ENCODE measurements at places on chromosomes 7 and 10. TPM values are rescaled to one million over a fixed set of nuclear protein-coding genes. Genes with fewer than 3 reads are reported as not detected.

MYL10 gene
- total RNA-seq: not detected

LIPF gene
- total RNA-seq: not detected

HYAL4 gene
- total RNA-seq: not detected

PODXL gene
- total RNA-seq: 2.6 TPM

OGDHL gene
- total RNA-seq: 98.5 TPM

PLXDC2 gene
- total RNA-seq: 4.8 TPM

ATRNL1 gene
- 2.2 TPM for total RNA-seq

R3HCC1L gene
- 5.7 TPM for total RNA-seq

SPDYE5 gene
- total RNA-seq: not detected

DNA sequence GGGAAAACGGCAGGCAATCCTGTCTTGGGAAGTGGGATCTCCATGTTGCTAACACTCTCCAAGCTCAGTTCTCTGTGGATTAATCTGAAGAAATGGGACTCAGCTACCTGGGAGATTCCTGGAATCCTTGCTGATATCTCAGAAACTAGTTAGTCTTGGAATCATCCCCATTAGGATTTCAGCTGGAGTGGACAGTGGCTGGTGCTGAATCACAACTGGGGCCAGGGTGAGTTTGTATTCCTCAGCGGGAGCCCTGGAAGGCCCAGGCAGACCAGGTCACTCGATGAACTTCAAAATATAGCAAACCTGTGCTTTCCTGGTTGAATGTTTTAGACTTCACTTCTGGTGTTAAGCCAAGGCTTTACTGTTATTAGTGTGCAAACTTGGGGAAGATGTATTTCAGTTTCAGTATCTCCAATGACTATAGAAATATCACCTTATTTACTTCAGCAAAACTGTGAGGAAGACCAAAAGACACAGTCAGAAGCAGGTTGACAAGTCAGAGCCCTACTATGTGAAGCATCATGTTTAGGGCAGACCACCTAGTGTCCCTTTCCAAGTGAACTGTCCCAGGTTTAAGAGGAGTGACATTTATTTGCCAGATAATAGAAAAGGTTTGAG, 126.1 kb downstream of the AOAH start:
- no peak for DNase-seq

- DNase-seq: no peak
Measured at GRCh38 chr10:86399514-86399878, 32.9 kb upstream of the GRID1 start.

DNA sequence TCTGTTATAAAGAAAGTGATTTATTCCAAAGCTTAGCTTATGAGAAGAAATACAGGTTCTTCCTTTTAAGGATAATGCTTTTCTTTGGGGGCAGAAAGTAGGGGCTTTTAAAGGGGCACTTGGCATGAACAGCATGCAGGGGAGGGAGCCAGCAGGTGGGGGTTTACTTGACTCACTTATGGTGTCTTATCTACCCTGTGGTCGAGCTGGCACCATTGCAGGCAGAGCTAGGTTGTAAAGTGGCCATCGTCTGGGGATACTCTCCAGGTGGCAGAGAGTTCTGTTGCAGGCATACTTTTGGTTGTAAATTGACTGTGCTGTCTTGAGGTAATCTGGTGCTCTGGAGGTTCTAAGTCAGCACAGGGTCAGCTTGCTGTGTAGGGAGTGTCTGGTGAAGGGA, 26.3 kb upstream of the IFRD1 start:
- no peak for DNase-seq

- no peak for DNase-seq
Measured at GRCh38 chr10:113954409-113954808, 89.3 kb upstream of the ADRB1 start.

DNA sequence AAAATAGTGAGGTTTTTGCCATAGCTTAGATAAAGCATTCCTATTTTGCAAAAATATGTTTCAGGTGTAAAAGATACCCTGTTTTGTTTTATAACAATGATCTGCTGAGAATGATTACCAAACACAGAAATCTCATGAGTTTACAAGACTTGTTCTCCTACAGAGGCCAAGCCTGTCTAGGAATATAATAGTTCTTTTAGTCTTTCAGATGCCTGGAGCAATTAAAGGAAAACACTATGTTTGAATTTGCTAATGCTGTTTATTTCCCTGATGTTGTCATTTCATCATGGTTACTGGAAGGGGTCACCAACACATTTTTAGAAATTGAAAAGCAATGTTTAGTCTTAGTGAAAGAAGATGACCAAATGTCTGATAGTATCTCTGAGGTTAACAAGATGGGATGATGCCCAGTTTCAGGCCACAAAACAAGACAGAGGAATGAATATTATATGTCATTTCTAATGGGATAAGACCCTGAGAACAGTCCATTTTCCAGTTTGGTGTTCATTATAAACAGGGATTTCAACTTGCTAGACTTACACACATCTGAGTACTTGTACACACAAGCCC, 559.9 kb downstream of the INHBA start:
- DNase-seq: no peak

DNA sequence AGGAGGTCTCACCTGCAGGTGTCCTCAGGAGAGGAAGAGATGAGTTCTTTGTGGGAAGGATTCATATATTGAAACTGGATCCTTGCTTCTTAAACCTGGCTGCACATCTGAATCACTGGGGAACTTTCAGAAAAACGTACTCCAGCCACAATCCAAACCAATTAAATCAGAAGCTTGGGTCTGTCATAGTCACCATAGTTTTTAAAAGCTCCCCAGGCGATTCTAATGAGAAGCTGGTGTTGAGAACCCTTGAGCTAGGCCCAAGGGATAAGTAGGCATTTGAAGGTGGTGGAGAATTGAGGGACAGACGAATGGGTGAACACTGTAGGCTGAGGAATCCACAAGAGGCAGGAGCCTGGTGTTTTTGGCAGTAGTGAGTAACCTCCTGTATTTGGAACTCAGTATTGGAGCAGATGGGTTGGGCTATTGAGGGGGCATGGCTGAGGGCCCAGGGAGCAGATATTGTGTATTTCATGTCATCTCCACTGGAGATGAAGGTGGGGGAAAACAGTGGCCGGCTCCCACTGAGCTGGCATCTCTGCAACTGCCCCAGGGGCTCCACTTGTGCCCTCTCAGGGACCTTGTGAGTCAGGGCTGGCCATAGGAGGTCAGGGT, 14.5 kb downstream of the ADCYAP1R1 start:
- no peak for DNase-seq

- no peak for DNase-seq
Measured at GRCh38 chr7:150476819-150477631, 26.6 kb downstream of the GIMAP8 start.

DNA sequence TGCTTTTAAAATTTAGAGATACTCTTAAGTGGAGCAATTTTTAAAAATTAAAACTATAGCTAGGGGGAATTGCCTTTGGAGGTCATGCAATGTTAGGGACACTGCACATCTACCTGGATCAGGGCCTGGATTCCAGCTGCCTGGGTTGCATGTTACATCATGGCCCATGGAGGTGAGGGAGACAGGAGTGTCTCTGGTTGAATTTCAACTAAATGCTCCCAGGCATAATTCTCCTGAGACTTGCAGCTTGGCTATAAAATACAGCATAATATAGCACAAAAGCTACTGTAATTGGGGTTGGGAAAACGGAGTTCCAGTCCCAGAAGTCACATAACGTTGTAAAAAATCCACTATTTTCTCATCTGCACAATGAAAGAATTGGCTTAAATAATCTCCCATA, 782.5 kb downstream of the LRMDA start:
- DNase-seq: no peak

DNA sequence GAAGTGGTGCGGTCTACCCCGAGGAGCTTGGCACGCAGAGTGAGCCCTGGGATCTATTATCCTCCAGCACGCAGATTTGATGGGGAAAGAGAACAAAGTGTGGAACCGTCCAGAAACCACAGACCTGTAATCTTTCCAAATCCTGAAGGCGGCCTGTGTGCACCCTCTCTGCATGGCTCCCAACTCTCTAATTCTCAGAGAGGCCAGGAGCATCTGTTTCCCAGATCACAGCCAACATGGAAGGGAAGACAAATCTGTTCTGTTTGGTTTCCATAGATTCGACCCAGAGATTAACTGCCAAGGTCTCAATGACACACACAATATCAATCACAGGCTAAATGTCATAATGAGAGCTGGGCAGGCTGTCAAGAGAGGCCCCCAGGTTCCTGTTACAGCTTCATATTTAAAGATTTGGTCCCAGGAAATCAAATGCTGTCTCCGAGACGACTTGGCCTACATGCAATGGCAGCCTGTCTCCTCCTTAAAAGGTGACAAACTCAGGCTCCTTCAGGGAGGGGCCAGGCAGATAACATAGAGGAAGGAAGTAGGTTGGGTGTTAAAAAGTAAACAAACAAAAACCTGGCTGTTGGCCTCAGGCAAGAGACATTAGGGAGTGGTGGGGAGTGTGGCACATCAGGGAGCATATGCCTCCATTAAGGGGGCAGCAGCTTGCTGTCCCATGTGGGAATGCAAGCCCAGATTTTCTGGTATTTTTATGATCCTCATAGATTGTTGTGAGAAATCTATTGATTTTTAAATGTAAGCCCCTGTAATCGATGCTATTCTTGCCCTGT, 48.8 kb upstream of the SAMD8 start:
- no peak for DNase-seq

GRCh38 chr10:24340446-24340845, 131.5 kb downstream of the KIAA1217 start:
- DNase-seq: no peak

DNA sequence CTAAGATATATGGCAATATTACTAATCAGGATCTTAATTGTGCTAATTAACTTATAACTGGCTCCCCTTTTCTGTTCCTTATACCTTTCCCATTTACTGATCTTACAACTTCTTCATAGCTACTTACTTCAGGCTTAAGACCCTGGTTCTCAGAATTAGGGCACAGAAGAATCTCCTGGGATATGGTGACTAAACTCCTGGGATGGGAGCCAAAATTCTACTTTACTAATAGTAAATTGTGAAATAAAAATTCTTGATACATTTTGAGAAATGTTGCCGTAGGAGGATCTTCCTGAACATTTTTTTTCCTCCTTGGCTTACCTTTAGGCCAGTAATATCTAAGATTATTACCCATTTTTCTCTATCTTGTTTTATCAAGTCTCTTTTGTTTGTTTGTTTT, 309.5 kb downstream of the ATRNL1 start:
- DNase-seq: no peak

DNA sequence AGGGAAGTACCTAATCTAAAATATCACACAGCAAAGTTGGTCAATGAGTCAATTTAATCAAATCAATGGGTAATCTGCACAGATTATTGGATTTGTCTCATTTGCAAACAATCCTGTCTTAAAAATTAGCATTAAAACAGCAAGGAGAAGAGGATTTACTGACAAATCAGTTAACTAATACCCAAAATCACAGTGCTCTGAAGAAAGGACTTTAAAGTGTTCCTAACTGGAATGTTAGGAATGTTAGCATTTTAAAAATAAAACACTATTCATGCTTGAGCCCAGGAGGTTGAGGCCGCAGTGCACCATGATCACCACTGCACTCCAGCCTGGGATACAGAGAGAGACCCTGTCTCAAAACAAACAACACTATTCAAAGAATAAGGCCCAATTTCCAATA, 83.1 kb downstream of the CHCHD3 start:
- no peak for DNase-seq

DNA sequence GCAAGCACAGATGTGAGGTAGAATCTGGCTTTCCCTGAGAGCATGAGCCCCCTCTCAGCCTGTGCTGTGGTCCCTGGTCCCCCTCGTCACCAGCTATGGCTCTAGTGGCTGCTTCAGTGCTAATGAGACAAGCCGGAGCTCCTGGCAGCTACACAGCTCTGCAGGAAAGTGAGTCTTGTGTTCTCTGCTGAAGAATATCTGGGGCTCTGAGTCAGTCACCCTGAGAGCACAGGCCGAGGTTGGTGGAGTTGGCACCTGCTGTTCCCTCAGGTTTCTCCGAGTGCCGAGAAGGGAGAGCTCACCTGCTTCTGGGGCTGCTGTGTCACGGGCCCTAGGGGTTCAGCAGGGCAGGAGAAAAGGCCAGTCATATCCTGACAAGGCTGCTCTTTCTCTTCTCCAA, 37.2 kb upstream of the GJD4 start:
- no peak for DNase-seq

DNA sequence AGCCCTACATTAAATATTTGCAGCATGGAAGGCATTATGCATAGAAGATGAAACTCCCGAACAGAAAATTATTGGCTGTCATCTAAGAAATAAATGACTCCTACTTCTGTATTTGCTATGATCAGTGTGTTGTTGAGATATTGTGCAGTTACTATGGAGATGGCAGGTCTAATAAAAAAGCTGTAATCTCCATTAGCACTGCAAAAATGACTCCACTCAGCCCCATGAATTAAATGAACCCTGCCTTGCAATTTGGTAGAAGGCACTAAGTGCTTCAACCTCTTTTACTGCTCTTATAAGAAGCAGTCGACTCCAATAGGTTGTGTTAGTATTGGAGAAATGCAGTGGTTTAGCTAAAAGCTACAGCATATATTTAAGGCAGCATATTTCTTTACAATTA, 290.0 kb upstream of the PHYHIPL start:
- DNase-seq: no peak

DNA sequence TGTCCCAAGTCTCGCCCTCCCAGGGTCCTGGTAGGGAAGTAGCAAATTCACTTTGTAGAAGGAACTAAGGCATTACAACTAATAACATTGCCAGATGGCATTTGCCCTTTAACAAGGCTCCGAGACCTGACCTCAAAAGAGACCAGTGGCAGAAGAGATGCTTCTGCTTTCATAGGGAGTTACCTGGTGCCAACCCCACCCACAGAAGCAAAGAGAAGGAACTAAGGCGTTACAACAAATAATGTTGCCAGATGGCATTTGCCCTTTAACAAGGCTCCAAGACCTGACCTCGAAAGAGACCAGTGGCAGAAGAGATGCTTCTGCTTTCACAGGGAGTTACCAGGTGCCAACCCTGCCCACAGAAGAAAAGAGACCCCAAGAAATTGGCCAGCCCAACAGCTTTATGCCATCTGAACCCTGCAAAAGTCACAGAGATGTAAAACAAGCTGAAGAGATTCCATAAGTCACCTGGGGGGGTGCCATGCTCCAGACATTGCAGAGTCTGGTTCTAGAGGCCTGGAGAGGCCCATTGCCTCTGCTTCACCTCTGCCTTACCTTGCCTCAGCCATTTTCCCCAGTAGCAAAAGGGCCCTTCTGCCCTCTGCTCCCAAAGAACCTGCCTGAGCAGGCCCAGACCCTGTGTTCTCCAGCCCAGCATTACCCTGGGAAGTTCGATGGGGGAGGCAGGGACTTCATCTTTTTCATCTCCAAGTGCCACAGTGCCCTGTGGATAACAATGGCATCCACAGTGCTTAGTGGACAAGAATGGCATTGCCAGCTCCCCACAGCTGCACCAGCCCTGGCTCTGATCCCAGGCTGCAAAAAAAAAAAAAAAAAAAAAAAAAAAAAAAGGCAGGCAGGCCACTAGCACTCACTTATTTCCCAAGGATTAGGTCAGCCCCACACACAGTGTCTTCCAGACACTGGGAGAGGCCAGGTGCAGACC, 179.5 kb upstream of the PLXNA4 start:
- no peak for DNase-seq

All from right lobe of liver (tissue), 6 donors.